ENCODE measurements at places on chromosomes 11 and 22.

- no peak for DNase-seq
Measured at GRCh38 chr11:104451197-104451893, 287.4 kb upstream of the PDGFD start.

DNA sequence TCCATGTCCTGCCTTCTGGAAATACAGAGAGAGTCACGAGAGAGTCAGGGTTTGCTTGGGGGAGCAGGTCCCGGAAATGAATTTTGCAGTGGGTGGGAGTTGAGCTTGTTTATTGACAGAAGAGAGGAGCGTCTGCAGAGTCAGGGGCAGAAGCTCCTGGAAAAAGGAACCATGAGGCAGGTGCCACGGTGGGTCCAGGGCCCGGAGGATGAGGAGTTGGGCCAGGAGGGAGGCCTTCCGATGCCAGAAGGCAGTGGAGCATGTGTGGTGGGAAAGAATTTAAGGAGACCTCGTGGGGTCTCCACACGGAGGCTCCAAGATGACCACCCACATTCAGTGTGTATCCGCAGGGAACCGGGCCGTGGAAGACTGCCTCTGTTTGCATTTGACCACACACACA is 461.2 kb downstream of the BRD1 start:
- no peak for DNase-seq

DNA sequence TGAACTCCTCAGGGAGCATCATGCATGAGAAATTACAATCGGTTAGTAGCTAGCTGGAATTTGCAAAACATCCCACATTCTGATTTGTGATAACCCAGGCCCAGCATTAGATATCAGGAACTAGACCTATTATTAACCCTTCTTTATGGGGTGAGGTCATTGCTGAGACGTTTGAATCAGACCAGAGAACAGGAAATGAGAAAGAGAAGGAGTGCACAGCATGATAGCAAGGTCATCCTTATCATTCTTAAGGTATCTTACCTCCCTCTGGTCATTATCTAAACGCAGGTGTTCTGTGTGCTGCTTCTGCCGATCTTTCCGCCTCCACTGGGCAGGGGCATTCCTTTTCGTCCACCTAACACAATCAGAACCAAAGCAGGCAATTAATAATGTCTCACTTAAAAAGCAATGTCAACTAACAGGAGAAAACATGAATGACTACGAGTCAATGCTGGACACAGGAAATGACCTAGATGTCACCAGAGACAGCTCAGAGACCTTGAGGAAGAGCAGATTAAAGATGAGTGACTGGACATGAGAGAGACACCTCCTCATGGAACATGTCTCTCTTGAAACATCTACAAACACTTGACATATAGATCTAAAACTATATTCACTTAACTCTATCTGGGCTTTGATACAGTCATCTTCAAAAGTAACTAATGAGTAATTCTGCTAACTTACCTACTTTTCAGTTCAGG is 78.3 kb upstream of the SCUBE2 start:
- DNase-seq: no peak

- DNase-seq: no peak
Measured at GRCh38 chr11:11025087-11025486, 167.2 kb upstream of the ZBED5 start.

- no peak for DNase-seq
Measured at GRCh38 chr22:19612866-19613572, 88.8 kb upstream of the CLDN5 start.

DNA sequence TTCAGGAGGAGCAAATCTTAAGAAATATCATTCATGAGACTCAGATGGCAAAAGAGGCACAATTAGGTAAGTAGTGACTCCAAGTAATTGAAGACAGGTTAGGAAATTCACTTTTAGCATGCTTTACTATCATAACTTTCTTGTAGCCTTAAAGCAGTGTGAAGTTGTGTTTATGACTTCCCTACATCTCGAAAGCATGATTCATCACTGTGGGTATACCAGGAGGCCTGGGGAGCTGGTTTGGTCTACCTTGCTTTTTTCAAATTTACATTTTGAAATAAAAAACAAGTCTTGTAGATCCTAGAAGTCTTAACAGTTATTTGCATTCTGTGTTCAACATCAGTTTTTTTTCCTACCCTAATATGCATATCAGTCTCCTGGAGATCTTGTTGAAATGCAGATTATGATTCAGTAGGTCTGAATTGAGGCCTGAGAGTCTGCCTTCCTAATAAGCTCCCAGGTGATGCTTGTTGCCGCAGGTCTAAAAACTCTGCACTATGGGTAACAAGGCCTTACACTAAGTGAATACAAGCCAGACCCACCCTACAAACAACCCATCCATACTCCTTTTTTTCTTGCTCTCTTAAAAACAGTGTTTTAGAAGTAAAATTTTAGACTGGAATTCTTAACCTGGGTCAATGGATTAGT is 41.4 kb downstream of the TTC17 start:
- no peak for DNase-seq

Measured in stimulated activated CD8-positive, alpha-beta memory T cell treated with anti-CD3 and anti-CD28 coated beads, Interleukin-4, amount 100 ng/mL, for 4 hours (primary cell).